ENCODE measurements at places on chromosomes 4 and X.
A peak's percentile ranks its signal among the peaks of the same experiment; 100 is the strongest.

DNA sequence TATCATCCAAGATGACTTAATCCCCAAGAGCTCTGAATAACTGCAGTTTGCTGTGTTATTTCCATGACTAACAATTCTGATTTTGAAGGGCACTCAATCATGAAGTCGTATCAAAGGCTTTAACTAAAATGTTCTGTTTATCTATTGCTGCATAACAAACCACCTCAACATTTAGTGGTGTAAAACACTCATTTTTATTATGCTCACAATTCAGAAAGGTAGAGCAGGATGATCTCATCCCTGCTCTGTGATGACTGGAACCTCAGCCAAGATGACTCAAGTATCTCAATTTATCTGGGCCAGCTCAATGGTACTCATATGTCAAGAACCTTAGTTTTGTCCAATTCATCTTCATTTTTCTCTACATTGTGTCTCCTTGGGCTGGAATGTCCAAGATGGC is 451.1 kb downstream of the PPARGC1A start:
- DNase-seq, result no peak

DNA sequence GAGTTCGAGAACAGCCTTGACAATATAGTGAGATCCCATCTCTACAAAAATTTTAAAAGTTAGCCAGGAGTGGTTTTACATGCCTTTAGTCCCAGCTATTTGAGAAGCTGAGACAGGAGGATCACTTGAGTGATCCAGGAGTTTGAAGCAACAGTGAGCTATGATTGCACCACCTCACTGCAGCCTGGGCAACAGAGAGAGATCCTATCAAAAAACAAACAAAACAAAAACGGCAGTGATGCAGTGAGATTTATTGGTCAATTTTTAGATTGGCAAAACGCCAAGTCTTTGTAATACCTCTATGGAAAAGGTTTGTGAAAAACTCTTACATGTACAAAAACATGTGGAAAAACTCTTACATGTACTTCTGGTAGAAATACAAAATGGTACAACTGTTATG is 91.3 kb downstream of the PTPN13 start:
- DNase-seq, result peak; percentile 25

DNA sequence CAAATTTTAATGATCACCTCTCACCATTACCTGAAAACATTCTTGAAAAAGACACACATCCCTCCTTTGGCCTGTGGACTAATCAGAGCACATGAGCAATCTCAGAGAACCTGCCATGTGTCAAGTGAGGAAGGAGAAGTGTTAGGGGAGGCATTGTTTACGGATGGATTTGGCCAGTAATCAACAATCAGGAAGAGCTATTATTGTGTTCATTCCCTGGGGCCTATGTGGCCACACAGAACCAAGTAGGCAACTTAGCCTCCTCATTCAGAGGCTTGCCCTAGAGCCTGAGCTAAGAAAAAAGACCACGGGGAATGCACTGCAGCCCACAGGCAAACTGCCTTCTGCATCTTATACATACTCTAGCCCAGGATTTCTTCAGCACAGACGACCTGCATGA is 40.6 kb upstream of the DOCK11 start:
- DNase-seq, result no peak

DNA sequence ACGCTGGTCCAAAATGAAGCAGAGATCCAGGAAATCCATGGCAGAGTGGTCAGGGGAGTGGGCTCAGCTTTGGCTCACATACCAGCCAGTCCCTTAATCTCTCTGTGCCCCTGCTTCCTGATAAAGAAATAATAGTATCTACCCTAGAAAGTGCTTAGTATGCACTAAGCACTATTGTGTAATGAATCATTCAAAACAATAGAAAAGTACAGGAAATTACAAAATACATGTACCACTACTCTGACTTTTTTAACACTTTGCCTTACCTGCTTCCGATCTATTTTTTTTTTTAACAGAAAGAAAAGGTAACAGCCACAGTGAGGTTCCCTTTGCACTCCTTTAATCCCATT is 49.9 kb downstream of the TBC1D9 start:
- DNase-seq, result no peak

GRCh38 chr4:81874661-81875515 is 403.2 kb upstream of the RASGEF1B start:
- DNase-seq, result no peak
